Effector memory CD4-positive, alpha-beta T cell (primary cell): ENCODE measurements at places on chromosomes 1 and 21.

GRCh38 chr1:7707527-7707926 is 63.6 kb upstream of the VAMP3 start:
- DNase-seq, result no peak

GRCh38 chr21:40152476-40152875 is 285.2 kb downstream of the PCP4 start:
- no peak for DNase-seq

DNA sequence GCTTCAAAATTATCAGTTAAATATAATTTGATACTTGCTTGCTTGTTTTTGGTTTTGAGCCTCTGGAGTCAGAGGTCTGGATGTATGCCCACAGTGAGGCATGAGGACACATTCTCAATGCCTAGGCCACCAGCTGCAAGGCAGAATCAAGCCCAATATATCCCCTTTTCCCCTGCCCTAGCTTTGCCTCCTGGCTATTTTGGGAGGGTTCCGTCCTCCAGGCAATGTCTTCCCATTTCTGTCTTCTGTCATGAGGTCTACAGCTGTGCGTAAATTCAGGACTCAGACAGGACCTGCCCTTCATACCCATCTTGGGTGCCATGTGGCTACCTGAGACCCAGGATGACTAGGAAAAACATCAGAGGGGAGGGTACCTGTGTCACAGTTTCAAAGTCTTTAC is 19.2 kb downstream of the NRDC start:
- no peak for DNase-seq

DNA sequence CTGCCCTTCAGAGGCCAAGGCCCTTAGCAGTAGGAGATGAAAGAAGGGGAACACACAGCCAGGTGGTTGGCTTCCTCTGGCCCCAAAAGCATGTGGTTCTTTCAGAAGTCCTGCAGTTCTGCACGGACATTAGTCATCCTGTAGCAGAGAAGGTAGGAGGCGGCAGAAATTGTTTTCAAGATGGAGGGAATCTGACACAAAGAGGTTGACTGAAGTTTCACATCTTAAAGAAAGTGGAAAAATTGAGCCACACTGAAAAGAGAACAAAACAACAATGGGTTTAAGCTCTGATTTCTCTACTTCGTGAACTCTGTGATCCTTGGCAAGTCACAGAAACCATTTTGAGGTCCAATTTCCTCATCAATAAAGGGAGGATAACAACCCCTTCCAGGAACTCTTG is 125.3 kb upstream of the DNAH14 start:
- no peak for DNase-seq

- no peak for DNase-seq
Measured at GRCh38 chr1:3636080-3636479, 11.3 kb downstream of the TPRG1L start.

DNA sequence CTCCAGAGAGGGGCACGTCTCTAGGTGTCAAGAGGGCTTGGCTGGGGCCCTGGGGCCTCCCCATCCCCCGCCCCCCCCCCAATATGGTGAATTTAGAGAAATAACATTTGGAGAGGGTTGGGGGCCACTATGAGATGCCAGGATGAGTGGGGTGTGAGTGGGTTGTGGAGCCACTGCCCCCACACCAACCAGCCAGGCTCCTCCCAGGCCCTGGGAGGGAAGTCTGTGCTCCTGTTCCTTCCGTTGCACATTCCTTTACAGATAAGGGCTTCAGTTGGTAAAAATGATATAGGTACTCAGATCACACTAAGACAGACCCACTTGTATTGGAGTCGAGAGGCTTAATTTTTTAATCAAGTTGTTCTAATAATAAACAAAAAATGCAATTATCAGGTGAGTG is 585 bp upstream of the PLEKHA6 start:
- no peak for DNase-seq

- DNase-seq, result no peak
Measured at GRCh38 chr1:173997791-173998190, 24.4 kb downstream of the RC3H1 start.

DNA sequence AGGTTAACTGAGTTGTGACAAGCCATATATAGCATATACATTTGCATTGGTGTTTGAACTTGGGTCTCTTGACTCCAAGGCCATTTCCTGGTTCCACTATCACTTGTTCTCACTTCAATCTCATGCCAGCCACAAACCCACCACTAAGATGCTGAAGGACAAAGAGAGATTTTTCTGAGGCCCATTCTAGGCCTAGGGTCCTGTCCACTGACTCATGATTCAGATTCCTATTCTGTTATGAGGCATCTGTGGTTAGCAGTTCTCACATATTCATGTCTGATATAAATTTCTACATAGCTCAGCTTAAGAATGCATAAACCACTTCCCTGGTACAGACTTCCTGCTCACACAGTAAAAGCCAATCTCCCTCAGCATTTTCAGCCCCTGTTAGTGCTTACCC is 326.1 kb upstream of the BEND5 start:
- no peak for DNase-seq

DNA sequence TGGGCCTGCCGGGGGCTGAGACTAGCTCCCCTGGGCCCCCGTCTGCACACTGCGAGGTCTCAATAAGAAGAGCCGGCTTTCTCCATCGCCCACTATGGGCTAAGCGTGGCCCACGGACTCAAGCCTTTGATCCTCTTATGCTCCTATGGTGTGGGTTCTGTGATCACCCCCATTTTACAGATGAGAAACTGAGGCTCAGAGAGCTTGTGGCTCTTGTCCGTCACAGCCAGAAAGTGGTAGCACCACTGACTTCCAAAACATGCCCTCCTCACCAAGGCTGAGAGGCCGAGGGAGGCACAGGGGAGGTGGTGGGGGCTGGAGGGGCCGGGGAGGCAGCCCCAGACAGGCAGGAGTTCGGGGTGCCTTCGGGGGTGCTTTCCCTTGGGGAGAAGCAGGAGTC is 39.0 kb upstream of the CASZ1 start:
- no peak for DNase-seq

DNA sequence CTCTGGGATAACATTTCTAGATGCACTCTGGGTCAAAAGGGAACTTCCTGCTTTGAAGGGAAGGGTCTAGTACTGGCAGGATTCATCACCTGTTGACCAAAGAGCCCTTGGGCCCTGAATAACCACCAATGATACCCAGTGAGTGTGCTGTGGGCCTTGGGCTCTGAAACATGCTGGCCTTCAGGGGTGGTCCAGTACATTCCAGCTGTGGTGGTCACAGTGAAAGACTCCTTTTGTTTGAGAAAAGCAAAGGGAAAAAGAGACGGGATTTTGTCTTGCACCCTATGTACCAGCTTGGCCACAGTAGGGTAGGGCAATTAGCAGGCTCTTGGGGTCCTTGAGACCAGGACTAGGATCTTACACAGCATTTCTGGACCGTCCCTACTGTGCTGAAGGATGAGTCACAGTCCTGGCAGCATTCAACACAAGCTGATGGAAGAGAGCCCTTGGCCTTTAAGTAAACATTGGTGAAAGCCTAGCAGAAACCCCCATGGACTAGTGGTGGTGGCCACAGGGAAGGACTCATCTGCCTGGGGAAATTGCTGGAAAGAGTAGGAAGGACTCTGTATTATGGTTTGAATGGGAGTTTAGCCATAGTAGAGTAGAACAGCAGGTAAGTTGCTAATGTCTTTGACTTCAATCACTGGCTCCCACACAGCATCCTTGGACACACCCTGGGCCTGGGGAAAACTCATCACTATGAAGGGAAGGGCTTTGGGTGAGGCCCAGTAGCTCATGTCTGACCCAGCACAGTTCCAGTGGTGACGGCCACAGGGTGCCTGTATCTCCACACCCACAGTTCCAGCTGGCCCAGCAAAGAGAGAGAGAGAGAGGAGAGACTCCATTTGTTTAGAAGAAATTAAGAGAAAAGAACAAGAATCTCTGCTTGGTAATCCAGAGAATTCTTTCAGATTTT is 87.5 kb downstream of the COL24A1 start:
- no peak for DNase-seq

GRCh38 chr1:91801496-91802115 is 84.3 kb downstream of the TGFBR3 start:
- DNase-seq, result no peak

- DNase-seq, result no peak
Measured at GRCh38 chr1:206029484-206029883, 5.8 kb upstream of the CTSE start.

- DNase-seq, result no peak
Measured at GRCh38 chr1:100461222-100461621, 76.7 kb upstream of the GPR88 start.

DNA sequence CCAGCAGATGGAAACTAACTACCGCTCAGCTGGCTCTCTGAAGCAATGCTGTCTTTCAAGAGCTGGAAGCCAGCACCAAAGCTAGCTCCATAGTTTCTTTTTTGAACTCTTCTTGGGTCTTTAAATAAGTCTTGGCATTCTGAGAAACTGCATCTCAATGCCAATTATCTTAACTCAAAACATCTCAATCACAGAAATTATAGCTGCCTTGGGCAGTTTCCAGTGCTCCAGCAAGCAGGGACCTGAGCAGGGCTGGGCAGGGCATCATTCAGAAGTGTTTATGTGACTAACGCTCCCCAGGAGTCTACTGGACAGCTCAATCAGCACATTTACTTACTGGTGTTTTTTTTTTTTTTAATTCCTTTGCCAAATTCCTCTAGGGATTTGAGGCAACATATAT is 18.3 kb upstream of the PADI4 start:
- no peak for DNase-seq

DNA sequence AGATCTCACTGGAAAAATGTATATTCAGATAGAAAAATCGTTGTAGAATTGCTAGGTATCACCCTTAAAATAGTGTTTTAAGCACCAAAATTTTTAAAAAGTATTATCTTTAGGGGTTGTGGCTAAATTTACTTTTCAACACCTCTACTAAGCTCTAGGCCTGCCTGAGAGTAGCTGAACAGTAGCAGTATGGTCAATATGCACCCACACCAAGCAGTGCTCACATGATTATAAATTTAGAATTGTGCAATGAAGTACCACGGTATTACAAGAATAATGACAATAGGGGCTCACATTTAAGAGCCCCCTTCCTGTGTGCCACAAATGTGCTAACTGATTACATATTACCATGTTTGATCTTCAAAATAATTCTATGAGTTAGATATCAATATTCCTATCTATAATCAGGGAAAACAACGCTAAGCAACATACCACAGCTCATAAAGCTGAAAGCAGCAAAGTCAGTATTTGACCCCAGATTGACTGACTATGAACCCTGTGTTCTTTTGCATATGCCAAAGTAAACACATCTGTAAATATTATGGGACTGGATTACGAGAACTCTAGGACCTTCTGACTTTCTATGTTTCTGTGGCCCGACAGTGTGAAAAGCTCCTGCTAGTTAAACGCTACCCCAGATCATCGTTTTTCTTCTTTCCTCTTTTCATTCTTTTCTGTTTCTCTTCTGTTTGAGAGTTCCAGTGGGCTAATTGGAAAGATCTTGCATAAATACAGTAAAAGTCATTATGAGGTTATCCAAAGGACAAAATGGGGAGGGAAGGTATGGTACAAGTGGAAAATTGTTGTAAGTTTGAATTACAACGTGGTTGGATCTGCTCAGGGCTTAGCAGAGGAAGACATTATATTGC is 201.1 kb upstream of the C1orf87 start:
- no peak for DNase-seq

DNA sequence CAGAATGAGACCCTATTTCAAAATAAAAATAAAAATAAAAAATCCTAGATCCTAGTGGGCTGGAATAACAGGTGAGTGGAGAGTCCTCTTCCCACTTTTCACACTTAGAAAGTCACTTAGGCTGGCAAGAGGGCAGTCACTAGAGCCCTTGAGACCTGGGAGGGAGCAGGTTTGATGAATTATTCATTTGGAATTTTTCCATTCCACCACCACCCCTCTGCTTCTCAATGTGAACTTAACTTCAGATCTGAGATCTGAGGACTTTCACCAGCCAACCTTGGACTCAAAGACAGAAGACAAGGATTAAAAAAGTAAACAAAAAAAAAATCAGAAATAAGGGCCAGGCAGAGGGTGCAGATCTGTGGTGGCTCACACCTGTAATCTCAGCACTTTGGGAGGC is 16.5 kb downstream of the AKR7A3 start:
- DNase-seq, result no peak

DNA sequence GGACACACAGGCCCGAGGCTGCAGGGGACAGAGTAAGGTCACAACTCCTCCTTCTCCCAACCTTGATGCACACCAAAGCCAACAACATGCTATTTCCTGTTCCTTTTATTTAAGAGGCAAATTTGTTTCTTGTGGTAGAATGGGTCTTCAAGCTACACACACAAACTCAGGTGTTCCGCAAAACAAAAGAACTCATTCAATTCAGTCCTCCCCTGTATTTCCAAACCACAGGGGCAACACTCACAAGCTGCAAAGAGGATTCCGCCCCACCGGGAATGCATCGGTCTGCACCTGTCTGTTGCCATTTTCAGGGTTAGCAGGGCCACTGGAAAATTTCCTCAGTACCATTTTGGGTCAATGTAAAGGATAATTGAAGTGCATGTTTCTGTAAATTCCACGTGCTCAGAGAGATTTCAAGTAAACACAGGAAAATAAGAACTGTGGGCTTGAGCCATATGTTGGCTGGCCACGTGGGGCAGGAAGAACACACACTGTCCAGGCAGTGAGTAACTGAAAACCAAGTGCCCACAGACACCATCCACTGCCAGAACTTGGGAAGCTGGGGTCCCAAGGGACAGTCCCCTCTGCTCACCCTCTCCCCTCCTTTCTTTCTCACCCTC is 145.2 kb upstream of the ERG start:
- no peak for DNase-seq

- DNase-seq, result no peak
Measured at GRCh38 chr1:160863061-160863773, 530 bp upstream of the CD244 start.

DNA sequence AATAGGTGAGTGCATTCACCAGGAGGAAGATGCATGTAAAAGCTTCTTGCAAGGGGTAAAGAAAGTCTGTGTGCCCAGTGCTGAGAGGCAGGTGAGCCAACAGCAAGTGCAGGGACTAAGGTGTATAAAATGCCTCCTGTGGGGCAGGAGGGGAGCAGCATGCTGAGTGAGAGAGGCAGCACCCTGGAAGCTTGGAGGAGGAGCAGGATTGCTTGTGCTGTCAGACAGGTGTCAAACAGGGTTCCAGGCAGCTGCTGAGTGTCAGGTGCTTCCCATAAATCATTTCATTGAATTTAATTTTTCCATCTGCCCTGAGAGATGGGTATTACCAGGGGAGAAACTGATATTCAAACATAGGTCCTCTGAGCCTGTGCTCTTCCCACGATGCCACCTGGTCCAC is 13.9 kb downstream of the BSND start:
- no peak for DNase-seq

- peak; percentile 9 for DNase-seq
Measured at GRCh38 chr1:63322944-63323864, 837 bp downstream of the FOXD3 start.

GRCh38 chr21:34143685-34144182 is 70.4 kb downstream of the MRPS6 start:
- DNase-seq, result no peak
